ENCODE measurements at places on chromosomes 11 and 22.

- DNase-seq = no peak
Observed at GRCh38 chr11:13061294-13061990, 52.3 kb downstream of the RASSF10 start.

- DNase-seq = no peak
Observed at GRCh38 chr11:68838572-68838964, 3.1 kb downstream of the CPT1A start.

DNA sequence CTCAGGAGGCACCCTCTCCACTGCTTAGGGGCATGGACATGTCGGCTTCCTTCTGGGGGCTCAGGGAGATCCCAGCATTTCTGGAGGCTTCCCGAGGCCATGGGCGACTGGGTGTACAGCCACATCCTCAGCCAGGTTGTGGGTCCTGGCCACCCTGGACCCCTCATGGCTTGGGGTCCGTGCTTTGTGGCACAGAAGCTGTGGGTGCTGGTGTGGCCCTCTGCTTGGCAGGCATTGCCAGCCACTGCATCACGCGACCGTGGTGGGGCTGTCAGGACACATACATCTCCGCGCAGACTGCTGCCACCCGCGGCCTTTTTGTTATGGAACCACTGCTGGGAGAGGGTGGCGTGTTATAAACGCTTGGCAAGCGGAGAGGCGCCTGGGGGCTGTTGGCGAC lies 1174.9 kb downstream of the BRD1 start:
- no peak for DNase-seq

- DNase-seq = peak; percentile 57
Observed at GRCh38 chr22:41940832-41941765, 5.9 kb downstream of the CENPM start.

- no peak for DNase-seq
Observed at GRCh38 chr22:45656577-45656976, 15.1 kb upstream of the ATXN10 start.

GRCh38 chr11:113103932-113104690 lies 142.9 kb downstream of the NCAM1 start:
- no peak for DNase-seq

- DNase-seq = no peak
Observed at GRCh38 chr11:27211370-27212127, 151.5 kb downstream of the CCDC34 start.

GRCh38 chr11:47895035-47895434 lies 46.9 kb upstream of the NUP160 start:
- DNase-seq = no peak

DNA sequence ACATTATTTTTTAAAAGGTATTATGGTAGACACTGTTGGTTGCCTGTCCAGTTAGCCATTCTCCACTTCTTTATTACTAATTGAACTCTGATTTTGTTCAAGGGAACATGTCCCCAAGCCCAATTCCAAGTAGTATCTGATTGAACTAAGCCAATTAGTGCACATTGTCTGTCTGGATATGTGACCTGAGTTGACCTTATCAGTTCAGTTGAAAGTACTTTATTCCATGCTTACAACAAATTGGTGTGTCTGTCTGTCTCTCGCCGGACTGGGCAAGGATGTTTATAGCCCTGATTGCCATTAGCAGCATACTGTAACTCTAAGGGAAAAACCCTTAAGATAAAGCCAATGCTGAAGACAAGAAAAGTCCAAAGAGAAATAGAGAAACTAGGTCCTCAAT lies 85.6 kb downstream of the INTS4 start:
- DNase-seq = no peak

GRCh38 chr11:87726506-87726905 lies 448.7 kb downstream of the RAB38 start:
- DNase-seq = no peak

GRCh38 chr11:117515892-117516787 lies 188.5 kb downstream of the CEP164 start:
- DNase-seq = no peak

GRCh38 chr22:31122196-31122531 lies 602 bp upstream of the INPP5J start:
- DNase-seq = no peak

DNA sequence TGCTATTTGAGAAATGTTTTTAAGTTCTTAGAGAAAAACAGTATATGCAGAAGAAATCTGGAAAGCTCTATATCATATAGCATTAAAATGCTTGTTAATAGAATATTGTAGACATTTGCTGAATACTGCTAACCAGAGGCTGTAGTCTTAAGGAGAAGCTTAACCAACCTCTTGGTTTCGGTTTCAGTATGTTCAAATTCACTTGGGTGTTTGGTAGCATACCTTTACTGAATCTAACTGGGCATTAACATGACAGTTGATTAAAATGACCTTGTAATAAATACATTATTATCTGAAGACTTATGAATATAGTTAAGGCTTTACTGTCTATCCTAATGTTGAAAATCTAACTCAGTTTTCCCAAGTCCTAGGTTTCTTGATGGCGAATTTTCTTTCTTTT lies 5.4 kb downstream of the PCF11 start:
- no peak for DNase-seq

DNA sequence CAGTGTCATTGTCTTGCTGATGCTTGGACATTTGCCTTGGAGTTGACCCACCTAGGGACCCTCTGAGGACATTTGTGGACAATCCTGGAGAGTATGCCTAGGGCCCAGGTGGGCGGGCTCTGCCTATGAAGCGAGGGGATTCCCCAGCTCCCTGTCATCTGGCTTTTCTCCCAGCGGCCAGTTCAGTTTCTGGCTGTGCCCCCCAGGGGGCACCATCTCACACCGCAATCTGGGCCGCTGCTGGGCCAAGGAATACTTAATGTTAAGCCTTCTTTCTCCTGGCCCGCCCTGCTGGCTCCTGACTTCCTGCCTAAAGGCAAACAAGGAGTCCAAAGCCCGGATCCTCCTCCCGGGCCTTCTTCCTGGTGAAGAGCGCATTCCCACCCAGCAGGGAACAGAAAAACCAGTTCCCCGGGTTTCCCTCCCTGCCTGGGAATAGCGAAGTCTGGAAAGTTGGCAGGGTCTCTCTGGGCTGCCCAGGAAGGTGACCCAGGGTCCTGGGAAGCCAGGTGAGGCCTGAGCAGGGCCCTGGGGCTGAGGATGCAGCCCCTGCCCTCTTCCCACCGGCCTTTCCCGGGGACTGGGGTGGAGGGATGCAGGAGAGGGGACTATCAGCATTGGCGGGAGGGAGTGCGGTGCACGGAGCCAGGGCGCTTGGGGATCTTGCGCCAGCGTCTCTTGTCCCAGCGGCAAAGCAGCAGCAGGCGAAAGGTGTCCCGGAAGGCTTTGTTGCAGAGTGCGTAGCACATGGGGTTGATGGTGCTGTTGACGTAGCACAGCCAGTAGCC lies 11.9 kb downstream of the CHRM1 start:
- DNase-seq = no peak

GRCh38 chr11:36243641-36244040 lies 45.6 kb downstream of the COMMD9 start:
- no peak for DNase-seq

GRCh38 chr22:40525250-40525884 lies 111.2 kb downstream of the MRTFA start:
- no peak for DNase-seq

- no peak for DNase-seq
Observed at GRCh38 chr22:42439021-42439567, 6.9 kb upstream of the NFAM1 start.

GRCh38 chr22:38461414-38462081 lies 6.3 kb upstream of the KDELR3 start:
- DNase-seq = peak; percentile 78

- no peak for DNase-seq
Observed at GRCh38 chr11:66970371-66970806, 4.7 kb upstream of the C11orf86 start.

GRCh38 chr11:120017582-120018150 lies 120.2 kb downstream of the TRIM29 start:
- no peak for DNase-seq

DNA sequence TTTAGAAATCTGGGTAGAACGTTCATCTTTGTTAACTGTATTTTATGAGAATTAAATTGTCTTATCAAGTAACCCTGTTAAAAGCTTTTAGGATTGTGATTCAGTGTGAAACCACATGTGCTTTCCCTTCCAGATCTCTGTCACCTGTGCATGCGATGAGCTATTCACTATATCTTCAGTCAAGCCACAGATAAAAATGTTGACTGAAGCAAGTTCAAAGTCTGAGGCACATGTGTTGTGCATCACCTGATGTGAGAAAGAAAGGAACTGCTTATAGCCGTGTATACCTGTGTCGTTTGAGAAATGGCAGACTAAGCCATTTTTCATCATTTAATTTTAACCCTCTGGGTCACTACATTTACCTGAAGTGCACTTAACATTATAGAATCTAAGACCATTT lies 1088.9 kb upstream of the TENM4 start:
- DNase-seq = no peak

GRCh38 chr11:107858217-107859070 lies at the start of gene SLC35F2:
Gene SLC35F2, minus strand, starts transcription at chr11:107858787. Its CDS starts 20 bp downstream, at chr11:107858767.
- DNase-seq = no peak

DNA sequence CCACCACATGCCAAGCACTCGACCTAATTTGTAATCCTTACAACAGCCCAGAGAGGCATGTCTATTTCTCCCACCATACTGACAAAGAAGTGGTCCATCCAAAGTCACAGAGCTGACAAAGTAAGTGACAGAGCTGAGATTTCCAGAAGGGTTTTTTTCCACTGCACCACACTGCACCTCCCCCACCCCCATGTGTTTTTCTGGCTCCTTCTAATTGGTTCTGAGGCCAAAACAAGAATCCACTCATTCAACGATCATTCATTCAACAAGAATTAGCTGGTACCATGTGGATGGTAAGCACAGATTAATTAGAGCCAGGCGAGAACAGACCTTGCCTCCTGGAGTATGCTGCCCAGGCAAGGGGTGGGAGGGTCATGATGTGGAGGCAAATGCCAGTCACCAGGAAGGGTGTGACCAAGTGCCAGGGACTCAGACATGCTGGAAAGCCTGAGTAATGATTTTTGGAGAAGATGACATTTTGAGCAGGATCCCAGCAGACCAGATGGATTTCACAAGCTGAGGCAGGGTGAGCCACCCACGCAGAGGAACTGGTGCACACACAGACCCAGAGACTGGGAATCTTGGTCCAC lies 14.9 kb upstream of the PRG2 start:
- DNase-seq = no peak

DNA sequence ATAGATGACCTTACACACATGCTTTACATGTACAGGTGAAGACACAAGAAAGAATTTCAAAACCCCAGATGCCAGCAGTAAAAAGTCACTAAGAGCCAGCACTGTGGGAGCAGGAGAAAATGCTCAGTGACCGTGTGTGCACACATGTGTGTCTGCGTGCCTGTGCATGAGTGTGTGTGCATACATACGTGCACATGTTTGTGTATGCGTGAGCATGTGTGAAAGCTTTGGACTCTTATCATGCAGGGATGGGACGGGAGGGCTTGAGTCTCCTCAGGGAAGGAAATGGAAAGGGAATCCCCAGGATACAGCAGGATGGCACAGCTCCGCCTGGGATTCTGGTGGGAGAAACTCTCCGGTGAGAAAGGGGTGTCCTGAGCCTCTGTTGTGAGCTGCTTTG lies 121.5 kb upstream of the B3GAT1 start:
- DNase-seq = no peak

DNA sequence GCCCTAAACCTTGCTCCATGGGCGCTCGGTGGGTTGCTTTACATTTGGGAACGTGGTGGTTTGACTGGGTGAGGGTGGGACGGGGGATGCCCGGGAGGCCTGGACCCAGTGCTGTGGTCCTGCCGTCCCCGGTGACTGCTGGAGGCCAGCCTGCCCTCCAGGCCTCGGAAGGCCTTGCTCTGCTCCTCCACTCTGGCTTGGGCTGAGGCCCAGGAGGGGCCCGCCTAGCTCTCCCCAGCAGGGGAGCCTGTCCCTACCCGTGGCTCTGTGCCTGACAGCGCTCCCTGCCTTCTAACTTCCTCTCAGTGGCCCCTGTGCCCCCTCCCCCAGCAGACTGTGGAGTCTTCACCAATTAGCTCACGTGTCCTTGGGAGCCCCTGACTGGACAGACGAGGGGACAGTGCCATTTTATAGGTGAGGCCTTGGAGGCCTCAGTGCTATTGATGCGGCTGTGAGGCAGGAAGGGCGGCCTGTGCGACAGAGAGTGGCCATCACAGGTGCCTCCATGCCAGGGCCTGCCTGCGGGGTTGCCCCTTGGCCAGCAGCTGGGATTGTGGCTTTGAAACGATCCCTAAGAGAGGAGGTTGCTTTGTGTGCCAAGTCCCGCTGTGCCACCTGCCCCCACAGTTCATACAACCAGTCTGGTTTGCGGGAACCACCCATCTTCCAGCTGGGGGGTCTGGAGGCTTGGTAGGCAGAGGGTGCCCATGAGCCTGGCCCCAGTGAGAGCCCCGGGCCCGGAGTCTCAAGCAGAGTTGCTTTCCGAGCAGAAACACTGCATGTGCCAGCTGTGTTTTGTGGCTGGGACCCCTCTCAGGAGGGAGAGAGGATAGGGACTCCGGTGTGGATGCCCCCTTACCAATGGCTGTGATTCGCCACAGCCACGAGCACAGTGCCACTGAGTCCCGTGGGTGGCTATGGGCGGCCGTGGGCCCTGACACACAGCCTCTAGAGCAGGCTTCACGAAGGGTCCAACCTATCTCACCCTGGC lies 17.7 kb downstream of the TPCN2 start:
- no peak for DNase-seq

- no peak for DNase-seq
Observed at GRCh38 chr11:78941226-78941851, 366.7 kb upstream of the NARS2 start.

GRCh38 chr11:20934516-20934915 lies 265.1 kb downstream of the NELL1 start:
- DNase-seq = no peak

- DNase-seq = no peak
Observed at GRCh38 chr11:69511358-69512055, 30.0 kb downstream of the LINC01488 start.

DNA sequence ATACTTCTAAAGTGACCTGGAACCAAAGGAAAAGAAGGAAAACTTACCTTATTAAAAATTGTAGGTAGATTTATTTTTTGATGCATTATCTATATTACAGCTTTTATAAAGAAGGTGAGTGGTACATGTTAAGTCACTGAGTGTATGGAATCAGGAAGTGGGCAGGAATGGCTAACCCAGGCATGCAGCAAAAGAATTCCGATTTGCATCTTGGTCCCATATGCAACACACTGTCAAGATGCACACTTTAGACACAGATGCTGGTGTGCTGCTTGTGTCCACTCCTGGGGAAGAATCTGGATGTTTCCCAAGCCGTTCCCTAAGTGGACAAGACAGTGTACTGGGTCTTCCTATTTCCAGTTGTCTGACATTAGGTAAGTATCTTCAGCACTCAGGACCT lies 99.9 kb upstream of the SORL1-AS1 start:
- DNase-seq = no peak

GRCh38 chr11:134040386-134041302 lies 28.2 kb upstream of the JAM3 start:
- peak; percentile 77 for DNase-seq

GRCh38 chr22:23396362-23397007 lies 183.6 kb downstream of the IGLL1 start:
- DNase-seq = no peak

DNA sequence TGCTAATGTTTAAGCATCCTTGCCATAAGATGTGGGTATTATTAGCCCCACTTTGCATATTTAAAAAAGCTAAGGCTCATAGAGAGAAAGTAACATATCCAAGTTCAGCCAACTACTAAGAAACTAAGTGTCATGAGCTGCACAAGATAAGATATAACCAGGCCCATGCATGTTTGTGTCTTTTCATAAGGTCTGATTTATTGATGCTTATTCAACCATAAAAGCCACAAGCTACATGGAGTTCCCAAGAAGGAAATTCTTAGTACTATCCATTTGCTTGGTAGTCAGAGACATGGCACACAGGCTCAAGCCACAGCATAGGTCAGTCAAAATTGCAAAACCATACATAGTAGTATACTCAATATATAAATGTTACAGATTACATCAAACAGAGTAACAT lies 488.5 kb downstream of the SOX6 start:
- no peak for DNase-seq
